ENCODE measurements at places on chromosomes 6 and 20. TPM values are rescaled to one million over a fixed set of nuclear protein-coding genes. Genes with fewer than 3 reads are reported as not detected.

Gene PRL
- total RNA-seq, result 0.11 TPM

Gene PACRG
- total RNA-seq, result 0.26 TPM

Gene SMOC2
- 164 TPM for total RNA-seq

Gene VSTM2L
- 1.4 TPM for total RNA-seq

Gene COL19A1
- total RNA-seq, result not detected

Gene EYA2
- 1.8 TPM for total RNA-seq

Gene SIRPA
- 125 TPM for total RNA-seq

Gene MAPK14
- total RNA-seq, result 95.6 TPM

Gene ARMH2
- not detected for total RNA-seq

Gene ATP6V1G2
- total RNA-seq, result 3.5 TPM

Gene REM1
- 0.76 TPM for total RNA-seq

Gene PLG
- not detected for total RNA-seq

Gene IMPG1
- not detected for total RNA-seq

Gene SRMS
- total RNA-seq, result not detected

Gene CDSN
- total RNA-seq, result not detected

Gene EBF4
- total RNA-seq, result 0.76 TPM

Gene LY6G6F
- total RNA-seq, result not detected

Gene NKX2-4
- not detected for total RNA-seq

Gene CST4
- not detected for total RNA-seq

Gene MCCD1
- not detected for total RNA-seq

Gene SPDEF
- total RNA-seq, result not detected

Gene LAMA2
- 30.3 TPM for total RNA-seq

Gene THBS2
- 121 TPM for total RNA-seq

Gene CCHCR1
- 14.5 TPM for total RNA-seq

Gene DLL1
- total RNA-seq, result 1.0 TPM

Gene MYLK4
- total RNA-seq, result 0.97 TPM

Gene BIRC7
- not detected for total RNA-seq

Gene LTA
- not detected for total RNA-seq

Gene FOXS1
- total RNA-seq, result not detected

Gene PSMB8
- 58.8 TPM for total RNA-seq

Gene TREM2
- total RNA-seq, result not detected

Gene BPIFB2
- total RNA-seq, result not detected

Gene PAX1
- not detected for total RNA-seq

Gene DLK2
- total RNA-seq, result not detected

Gene ZBTB12
- total RNA-seq, result 1.9 TPM

Gene CGA
- total RNA-seq, result not detected

Gene C6orf15
- total RNA-seq, result not detected

Gene RIPOR2
- total RNA-seq, result 4.6 TPM

Gene MEP1A
- total RNA-seq, result not detected

Gene POPDC3
- total RNA-seq, result 71.8 TPM

Gene TRIM10
- total RNA-seq, result not detected

Gene VWA7
- total RNA-seq, result 1.9 TPM

Gene EYS
- under 0.01 TPM for total RNA-seq

Gene TRIM31
- not detected for total RNA-seq

Gene PRDM1
- 1.7 TPM for total RNA-seq

Gene BPI
- total RNA-seq, result not detected

Gene TRIM40
- total RNA-seq, result not detected

Gene SIRPB1
- total RNA-seq, result not detected

Gene NOX3
- not detected for total RNA-seq

Measured in articular chondrocyte of knee joint (primary cell).